Stimulated activated CD4-positive, alpha-beta T cell treated with anti-CD3 and anti-CD28 coated beads, Interleukin-15, amount 100 ng/mL, for 1 hour (primary cell): ENCODE measurements at places on chromosomes 12 and 14.

DNA sequence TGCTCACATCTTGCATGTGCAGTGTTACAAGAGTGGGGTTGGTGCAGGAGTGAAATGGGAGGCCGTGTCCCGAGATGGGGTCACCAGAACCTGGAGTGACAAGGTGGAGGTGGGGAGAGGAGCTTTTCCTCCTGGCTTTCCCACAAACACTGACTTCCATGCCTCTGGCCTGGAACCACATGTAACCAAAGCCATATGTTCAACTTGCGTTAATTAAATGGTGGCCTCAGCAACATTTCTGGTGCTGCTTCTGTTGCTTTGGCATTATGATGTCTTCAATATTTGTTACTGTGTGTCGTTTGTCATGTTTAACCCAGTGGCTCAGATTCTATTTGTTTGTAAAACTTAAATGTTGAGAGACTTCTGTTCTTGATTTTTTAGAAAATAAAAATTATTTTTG, 110.2 kb downstream of the VCPKMT start:
- no peak for DNase-seq

GRCh38 chr14:58978343-58978742, 210.1 kb upstream of the DAAM1 start:
- no peak for DNase-seq

DNA sequence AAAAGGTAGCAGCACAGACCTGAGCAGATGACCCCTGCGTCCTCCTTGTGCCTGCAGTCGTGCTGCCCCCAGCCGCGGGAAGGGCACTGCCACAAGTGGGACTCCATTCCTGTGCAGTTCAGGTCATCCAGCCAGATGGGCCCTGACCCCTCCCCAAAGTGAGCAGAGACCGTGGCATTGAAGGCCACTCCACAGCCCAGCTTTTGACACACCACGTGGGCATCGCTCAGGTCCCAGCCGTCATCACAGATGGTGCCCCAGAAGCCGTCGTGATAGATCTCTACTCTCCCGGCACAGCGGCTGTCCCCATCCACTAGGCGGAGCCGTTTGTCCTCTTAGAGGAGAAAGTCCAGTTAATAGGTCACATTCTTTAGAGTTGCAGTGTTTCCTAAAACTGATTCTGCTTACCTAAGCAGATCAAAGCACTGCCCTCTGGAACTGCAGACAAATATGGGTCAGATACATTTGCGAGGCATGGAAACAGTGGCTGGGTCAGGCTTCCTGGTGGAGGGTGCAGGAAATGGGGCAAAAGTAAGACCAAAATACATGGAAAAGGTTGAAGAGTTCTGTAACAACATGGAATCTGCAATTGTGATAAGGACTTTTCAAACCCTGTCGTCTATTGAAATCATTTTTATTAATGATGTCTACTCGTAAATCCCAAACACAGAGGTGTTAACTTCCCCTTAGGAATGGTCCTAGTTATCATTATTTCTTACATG, 69.4 kb downstream of the CD163L1 start:
- no peak for DNase-seq

- no peak for DNase-seq
Measured at GRCh38 chr12:95054206-95054605, 19.2 kb downstream of the NR2C1 start.

- no peak for DNase-seq
Measured at GRCh38 chr14:54349713-54350112, 47.1 kb upstream of the CDKN3 start.

DNA sequence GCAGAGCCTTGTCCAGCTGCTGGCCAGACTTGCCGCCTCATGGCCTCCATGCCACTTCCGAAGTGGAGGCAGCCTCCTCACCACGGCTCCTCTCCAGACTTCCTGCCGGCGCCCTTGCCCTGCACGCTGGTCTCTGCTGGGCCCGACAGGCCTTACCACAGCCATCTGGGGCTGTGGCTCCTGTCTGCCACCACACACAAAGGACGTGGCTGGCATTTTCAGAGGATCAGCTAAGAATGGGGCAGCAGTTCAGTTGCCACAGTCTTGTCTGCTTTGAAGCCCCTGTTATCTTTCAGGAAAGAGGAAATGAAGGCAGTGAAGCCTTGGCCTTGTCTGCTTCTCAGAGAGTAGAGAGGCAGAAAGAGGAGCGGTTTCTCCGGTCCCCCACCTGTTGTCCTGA, 178.0 kb upstream of the FKBP4 start:
- no peak for DNase-seq

DNA sequence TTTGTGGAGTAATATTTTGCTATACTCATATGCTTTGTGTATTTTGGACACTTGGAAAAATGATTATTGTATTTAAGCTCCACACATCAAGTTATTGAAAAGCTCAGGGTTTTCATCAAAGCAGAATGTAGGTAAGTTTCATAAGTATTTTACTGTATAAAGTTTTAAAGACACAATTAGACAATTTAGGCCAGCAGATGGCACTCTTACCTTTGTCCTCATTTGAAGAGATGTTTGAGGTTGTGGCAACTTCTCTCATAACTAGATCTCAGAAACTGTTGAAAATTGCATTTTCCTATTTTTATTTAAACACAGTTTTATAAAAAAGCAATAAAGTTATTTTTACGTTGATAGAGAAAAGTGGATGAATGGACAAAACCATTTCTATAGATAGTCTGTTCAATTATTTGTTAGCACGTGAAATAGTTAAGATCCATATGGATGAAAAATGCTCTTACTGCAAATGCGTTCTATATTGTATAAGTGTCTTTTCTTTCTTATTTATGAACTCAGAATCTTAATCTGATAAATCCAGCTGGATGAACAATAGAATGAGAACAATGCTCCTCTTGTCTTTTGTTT, 300.0 kb downstream of the AEBP2 start:
- no peak for DNase-seq
